ENCODE measurements at places on chromosomes 12 and 14.
A peak's percentile ranks its signal among the peaks of the same experiment; 100 is the strongest.

DNA sequence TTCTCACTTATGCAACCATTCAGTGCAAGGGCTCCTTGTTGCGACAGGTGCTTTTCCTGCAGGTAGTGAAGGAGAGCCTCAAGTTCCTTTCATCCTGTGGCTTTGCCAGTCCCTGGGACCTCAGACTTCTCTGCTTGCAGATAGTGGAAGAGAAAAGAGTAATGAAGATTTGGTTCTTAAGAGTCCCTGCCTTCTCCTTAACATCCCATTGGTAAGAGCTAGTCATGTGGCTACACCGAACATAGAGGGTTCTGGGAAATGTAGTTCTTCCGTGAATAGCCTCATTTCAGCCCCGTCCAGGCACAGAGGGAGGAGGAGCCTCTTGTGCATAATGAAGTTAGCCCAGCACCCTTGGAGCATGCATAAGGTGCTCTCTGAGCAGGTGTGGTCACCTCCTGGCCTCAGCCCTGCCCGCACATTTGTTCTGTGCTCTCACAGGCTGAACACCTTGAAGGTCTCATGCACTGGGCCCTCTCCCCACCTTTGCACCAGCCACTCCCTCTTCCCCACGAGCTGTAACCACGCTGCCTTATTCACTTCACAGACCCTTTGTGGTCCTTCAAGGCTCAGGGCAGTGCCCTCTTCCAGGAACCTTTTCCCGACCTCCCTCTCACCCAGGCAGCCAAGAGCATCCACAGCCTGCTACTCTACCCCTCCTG, 134.0 kb downstream of the BCL11B start:
- no peak for DNase-seq

DNA sequence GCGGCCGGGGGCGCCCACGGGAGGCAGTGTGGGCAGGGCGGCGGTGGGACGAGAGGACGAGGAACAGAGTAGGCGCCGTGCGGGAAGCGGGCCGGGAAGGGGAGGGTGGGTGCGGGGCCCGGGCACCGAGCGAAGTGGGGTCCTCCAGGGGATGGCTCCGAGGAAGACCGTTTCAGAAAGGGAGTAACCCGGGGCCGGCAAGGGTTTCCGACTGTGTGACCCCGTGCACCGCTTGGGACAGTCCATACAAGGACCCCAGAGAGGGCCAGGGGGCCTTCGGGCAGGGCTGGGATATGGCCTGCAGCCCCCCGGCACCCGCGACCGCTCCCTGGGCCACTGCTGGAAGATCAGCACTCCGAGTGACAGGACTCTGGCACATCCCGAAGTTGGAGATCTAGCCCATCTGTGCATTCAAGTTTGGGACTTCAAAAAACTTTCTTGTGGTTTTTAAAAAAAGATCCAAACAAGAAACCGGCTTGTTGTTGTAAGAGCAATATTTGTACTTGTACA, 448 bp downstream of the TSPAN9 start:
- DNase-seq: no peak

- DNase-seq: peak; percentile 63
These were observed 25.9 kb downstream of the UBE2N start for GRCh38 chr12:93415723-93416464.

DNA sequence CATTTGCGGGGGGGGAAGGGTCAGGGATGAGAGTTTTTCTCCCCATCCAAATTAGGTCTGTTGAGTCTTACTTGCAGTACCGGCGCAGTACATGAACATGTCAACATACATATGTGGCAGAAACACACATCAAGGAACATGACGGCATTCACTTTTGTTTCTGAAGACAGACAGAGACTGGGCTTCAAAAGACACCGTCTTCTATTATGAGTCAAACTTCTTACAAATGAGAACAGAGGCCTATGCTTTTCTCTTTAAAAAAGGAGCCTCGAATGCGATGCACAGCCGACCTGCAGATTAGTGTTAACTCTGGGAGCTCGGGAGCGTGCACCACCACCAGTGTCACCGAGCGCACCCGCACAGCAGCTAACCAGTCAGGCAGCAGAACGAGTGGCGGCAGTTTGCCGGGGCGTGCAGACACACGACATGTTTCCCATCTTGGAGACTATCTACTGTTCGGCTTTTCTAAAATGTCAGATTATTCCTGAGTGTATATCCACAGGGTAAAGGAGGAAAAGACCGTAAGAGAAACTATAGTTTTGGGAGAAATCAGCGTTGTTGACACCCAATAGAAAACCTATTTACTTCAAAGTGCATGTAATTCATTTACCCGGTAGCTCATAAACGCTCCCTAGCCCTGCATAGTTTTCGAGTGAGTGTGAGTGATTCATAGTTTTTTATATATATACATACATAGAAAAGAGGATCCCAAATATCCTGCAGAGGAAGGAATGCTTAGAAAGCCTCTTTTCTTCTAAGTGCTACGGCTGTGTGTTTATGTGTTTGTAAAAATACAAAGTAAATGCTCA, 33.0 kb downstream of the UBR7 start:
- DNase-seq: no peak

GRCh38 chr12:9342614-9343353, 134.6 kb upstream of the PZP start:
- DNase-seq: no peak

GRCh38 chr14:101185073-101185835, 281.7 kb upstream of the RTL1 start:
- no peak for DNase-seq

- no peak for DNase-seq
These were observed 104.5 kb downstream of the SLC2A13 start for GRCh38 chr12:40001406-40001805.

DNA sequence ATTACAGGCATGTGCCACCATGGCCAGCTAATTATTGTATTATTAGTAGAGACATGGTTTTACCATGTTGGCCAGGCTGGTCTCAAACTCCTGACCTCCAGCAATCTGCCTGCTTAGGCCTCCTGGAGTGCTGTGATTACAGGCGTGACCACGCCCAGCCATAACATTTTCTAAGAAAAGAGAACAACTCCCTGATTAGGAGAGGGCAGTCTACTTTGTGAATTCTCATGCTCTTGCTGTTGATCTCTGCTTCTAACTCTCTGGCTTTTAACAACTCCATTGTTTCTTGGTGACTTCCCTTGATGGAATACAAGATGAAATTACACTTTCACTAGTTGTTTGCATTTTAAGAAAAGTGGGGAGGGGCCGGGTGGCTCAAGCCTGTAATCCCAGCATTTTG, 33.6 kb downstream of the SSH1 start:
- no peak for DNase-seq

DNA sequence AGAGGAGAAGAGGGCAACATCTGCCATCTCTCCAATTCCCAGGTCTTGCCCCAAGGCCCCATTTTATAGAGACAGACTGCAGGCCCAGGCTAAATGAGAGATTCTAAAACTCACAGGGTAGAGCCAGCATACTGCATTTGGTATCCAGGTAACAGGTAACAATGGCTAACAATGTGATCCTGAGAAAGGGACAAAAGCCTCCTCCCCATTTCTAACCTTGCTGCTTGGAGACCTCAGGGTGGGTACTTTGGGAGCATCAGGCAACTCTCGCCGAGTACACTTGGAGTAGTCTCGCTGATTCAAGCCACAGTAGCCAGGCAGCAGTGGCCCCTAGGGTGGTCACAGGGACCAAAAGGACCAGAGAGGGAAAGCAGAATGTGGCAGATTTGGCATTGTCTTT, 162.6 kb upstream of the PLEKHA5 start:
- no peak for DNase-seq

GRCh38 chr12:64240781-64241180, 18.7 kb upstream of the KICS2 start:
- no peak for DNase-seq

DNA sequence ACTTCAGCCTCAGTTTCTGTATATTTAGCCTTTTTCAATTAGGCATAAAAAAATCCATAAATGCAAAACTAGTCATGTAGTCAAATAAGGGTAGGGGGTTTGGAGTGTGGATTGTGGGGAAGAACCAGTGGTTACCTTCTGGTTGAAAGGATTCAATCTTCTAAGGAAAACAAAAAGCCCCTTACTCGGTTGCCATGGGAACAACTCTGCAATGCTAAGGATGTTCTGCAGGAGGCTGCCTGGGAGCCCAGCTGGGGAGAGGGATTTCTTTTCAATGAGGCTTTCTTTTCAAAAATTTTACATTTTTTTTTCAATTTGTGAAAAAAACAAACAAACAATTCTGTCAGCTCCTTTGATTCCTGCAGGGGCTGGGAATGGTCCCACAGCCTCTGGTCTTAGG, 67.2 kb downstream of the SLC8A3 start:
- no peak for DNase-seq

- DNase-seq: no peak
These were observed 34.2 kb downstream of the TRAF3 start for GRCh38 chr14:102811254-102811963.

DNA sequence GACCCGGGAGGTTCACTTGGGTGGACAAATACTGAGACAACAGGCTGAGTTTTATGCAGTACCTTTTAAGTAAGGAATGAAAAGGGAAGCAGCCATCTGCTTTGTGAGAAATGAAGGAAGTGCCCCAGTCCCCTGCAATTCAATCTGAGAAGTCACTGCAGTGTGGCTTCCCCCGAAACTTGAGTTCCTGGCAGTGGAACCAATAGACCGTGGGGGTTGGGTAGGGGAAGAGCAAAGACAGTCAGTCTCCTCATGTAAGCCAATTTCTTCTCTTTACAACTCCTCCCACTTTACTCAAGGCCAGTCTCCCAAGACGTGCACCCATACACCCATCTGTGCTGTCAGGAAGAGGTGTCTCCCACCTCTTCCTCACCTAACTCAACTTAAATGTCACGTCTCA, 206.5 kb downstream of the BCAT1 start:
- no peak for DNase-seq

DNA sequence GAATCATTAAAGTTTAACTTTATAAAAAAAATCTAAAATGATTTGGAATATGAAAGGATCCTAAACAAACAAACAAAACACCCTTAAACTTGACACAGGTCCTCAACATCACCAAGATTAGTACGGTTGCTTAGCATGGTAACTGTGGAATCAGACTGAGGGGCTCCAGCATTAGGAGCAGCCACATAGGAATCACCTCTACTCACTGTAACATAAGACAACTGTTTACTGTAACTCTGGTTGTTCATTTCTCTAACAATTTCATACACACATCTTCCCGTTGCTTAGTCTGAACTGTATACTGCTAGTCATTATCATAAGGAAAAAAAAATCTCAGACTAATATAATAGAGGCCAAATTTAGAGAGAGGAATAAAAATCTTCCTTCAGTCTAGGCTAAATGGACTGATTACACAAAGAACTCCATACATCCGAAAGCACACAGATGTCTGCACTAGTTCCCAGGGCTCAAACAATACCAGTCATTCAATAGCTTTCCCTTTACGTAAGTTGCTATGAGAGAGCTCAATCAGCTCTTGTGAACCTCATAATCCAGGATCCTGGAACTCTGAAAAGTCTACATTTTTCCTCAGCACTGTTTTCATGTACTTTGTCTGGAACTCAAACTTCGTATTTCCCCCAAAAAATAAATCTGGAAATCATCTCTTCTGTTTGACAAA, 26.0 kb downstream of the LRP6 start:
- no peak for DNase-seq

GRCh38 chr12:57515934-57516541, 4.3 kb downstream of the DDIT3 start:
- DNase-seq: no peak

- no peak for DNase-seq
These were observed 30.2 kb upstream of the RNU6-8 start for GRCh38 chr14:32233260-32233659.

DNA sequence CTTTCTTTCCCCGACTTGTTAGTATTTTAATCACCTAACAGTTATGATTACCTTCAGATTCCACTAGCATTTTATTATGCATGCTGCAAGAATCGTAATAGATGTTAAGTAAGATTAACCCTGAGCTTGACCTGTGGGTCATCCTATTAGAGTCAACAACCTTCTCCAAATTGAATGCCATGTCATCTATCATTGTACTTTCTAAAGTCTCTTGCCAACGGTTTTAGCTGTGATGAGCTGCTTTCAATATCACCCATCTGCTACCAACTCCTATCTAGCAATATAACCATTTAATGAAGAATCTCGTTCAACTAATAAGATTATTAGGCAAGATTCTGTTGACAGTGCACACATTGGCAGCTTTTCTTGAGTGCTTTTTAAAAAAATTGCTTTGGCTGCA, 33.7 kb downstream of the DACT1 start:
- no peak for DNase-seq

DNA sequence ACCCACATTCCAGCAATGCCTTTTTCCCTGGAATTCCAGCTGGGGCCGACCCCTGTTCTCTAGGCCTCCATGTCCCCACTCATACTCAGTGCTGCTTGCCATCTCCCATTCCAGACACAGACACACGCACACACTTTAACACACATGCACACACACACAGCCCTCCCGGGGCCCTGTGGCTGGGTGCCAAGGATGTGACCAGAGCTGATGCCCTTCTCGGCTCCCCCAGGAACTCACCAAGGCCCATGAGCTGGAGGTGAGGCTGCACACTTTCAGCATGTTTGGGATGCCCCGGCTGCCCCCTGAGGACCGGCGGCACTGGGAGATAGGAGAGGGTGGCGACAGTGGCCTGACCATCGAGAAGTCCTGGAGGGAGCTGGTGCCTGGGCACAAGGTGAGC, 4.3 kb downstream of the PLEKHG6 start:
- no peak for DNase-seq
